GM04503 (cell line): ENCODE measurements at places on chromosomes 3 and 15.

GRCh38 chr3:129686941-129687340 is 80.5 kb upstream of the PLXND1 start:
- DNase-seq = no peak

DNA sequence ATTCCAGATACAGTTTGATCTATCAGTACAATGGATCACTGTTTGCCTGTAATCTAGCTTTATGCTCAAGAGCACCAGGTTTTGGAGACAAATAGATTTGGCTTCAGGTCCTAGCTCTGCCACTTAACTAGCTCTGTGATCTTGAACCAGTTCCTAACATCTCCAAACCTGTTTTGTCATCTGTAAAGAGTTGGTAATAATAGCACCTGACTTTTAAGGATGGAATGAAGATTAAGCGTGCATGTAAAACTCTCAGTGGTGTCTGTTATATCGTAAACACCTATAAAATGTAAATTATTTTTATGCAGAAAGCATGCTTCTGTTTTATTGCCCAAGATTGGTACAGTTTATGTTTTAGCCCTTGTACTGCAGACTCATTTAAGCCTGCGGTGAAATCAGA is 36.5 kb downstream of the ZFAND6 start:
- no peak for DNase-seq

- DNase-seq = no peak
These were observed 2.2 kb upstream of the ANKDD1A start for GRCh38 chr15:64909546-64909945.

GRCh38 chr3:12394569-12395271 is 89.6 kb upstream of the TSEN2 start:
- no peak for DNase-seq

DNA sequence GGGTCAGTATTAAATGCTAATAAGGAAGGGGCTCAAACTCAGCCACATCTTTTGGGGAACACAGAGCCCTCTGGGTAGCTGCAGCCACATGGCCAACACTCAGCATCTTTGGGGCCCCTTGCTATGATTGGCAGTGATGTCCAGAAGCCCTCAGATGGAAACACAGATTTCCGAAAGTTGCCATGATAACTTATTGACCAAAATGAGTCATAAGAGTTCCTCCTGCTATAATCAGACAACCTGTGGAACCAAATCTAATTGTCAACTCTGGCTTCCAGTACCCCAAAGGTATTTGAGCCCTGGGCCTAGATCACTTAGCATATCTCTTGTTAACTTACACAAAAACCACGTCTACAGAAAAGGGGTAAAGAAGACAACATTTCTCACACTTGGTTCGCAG is 392.2 kb downstream of the KCNH8 start:
- no peak for DNase-seq

- DNase-seq = no peak
These were observed 190.3 kb downstream of the OPA1 start for GRCh38 chr3:193783166-193783896.

GRCh38 chr3:49539659-49540560 is 14.4 kb upstream of the BSN start:
- DNase-seq = peak; percentile 58
